ENCODE measurements at places on chromosomes 12 and 14. TPM values are rescaled to one million over a fixed set of nuclear protein-coding genes. Genes with fewer than 3 reads are reported as not detected.

KLRC1 gene
- not detected for total RNA-seq

SOAT2 gene
- 0.26 TPM for total RNA-seq

ANO2 gene
- 0.13 TPM for total RNA-seq

KCNC2 gene
- total RNA-seq = not detected

CAPZA3 gene
- total RNA-seq = not detected

PLEKHA5 gene
- 22.8 TPM for total RNA-seq

SDSL gene
- 17.0 TPM for total RNA-seq

DDN gene
- 0.13 TPM for total RNA-seq

PIANP gene
- 0.13 TPM for total RNA-seq

KCNH5 gene
- total RNA-seq = under 0.01 TPM

PTGR2 gene
- 6.6 TPM for total RNA-seq

KRT79 gene
- not detected for total RNA-seq

SPX gene
- 0.25 TPM for total RNA-seq

EXOC3L4 gene
- total RNA-seq = not detected

RD3L gene
- not detected for total RNA-seq

SLC24A4 gene
- total RNA-seq = not detected

RNF212B gene
- total RNA-seq = not detected

LARP4 gene
- total RNA-seq = 33.0 TPM

KRT3 gene
- not detected for total RNA-seq
